Activated CD4-positive, alpha-beta memory T cell treated with anti-CD3 and anti-CD28 coated beads for 36 hours (primary cell): ENCODE measurements at places on chromosomes 11 and 22.
A peak's percentile ranks its signal among the peaks of the same experiment; 100 is the strongest.

- DNase-seq, result peak; percentile 4
- H3K4me3 ChIP-seq, result no peak overlapping the region
- H3K36me3 ChIP-seq, result no peaks in the 10 kb centered on the region
- no peak overlapping the region for H3K27ac ChIP-seq
- no peaks in the 10 kb centered on the region for H3K4me1 ChIP-seq
Observed at GRCh38 chr11:134529212-134530096, 117.4 kb upstream of the B3GAT1 start.

DNA sequence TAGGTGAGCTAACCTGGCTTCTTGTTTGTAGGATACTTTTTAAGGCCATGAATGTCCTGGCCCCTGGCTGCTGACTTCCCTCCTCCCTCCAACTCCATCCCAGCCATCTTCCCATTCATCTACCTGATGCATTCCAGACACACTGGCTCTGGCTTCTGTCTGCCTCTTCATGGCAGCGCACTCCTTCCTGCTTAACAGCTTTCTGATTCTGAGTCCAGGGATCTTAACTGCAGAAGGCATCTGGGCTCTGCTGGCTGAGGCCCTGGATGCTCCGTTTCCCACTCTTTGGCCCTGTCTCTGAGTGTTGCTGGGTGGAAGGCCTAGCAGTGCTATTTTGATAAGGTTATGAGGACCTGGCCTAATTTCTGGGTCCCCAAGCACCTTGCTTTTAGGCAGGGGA, 1.8 kb upstream of the THY1 start:
- H3K4me1 ChIP-seq, result peaks cover 34% of the 10 kb centered on the region
- DNase-seq, result no peak
- H3K27me3 ChIP-seq, result peaks cover 46% of the 10 kb centered on the region
- H3K4me3 ChIP-seq, result no peak overlapping the region
- H3K27ac ChIP-seq, result no peak overlapping the region
- no peaks in the 10 kb centered on the region for H3K36me3 ChIP-seq

- no peak overlapping the region for H3K27ac ChIP-seq
- no peaks in the 10 kb centered on the region for H3K27me3 ChIP-seq
- H3K36me3 ChIP-seq, result peaks cover 4% of the 10 kb centered on the region
- no peak for DNase-seq
- peaks cover 27% of the 10 kb centered on the region for H3K4me1 ChIP-seq
Observed at GRCh38 chr22:40542821-40543540, 93.5 kb downstream of the MRTFA start.

DNA sequence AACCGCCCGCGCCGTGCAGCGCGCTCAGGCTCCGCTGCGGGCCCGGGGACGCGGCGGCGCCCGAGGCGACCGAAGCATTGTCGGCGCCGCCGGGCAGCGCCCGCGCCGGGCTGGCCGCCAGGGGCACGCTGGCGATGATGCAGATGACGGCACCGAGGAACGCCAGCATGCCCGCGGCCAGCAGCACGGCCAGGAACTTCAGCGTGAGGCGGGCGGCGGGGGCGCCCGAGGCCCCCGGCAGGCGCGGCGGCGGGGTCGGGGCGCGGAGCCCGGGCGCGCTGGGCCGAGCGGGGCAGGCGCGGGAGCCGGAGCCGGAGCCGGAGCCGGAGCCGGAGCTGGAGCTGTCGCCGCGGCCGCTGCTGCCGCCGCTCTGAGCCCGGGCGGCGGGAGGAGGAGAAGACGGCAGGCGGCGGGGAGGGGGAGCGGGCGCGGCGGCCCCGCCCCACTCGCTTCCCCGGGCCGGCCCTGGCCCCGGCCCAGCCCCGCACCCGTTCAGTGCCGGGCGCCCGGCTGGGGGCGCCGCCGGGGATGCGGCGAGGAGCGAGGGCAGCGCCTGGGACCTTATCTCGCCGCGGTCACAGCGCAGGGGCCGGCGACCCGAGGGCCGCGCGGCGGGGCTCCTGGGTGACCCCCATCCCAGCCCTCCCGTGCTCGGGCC, at the start of gene NPTXR:
Gene NPTXR, minus strand, starts transcription at position 372 of the 658 bp plus-strand sequence.
- no peaks in the 10 kb centered on the region for H3K36me3 ChIP-seq
- H3K27ac ChIP-seq, result no peak within 1 kb of the TSS
- peak within 1 kb of the TSS; percentile 73 for H3K4me3 ChIP-seq
- peak; percentile 45 for DNase-seq
- peaks cover 15% of the 10 kb centered on the region for H3K27me3 ChIP-seq

GRCh38 chr11:108752297-108752751, 87.5 kb downstream of the DDX10 start:
- no peaks in the 10 kb centered on the region for H3K36me3 ChIP-seq
- H3K4me1 ChIP-seq, result peaks cover 33% of the 10 kb centered on the region
- H3K4me3 ChIP-seq, result no peak overlapping the region
- no peak overlapping the region for H3K27ac ChIP-seq

- no peaks in the 10 kb centered on the region for H3K27me3 ChIP-seq
- H3K36me3 ChIP-seq, result peaks cover 66% of the 10 kb centered on the region
- H3K27ac ChIP-seq, result peak overlapping the region; percentile 95
- H3K4me3 ChIP-seq, result peak overlapping the region; percentile 95
- DNase-seq, result peak; percentile 50
Observed at GRCh38 chr22:37148031-37148651, 1.6 kb downstream of the IL2RB start.
